HFFc6 (cell line): ENCODE measurements at places on chromosomes 7 and 10. TPM values are rescaled to one million over a fixed set of nuclear protein-coding genes. Genes with fewer than 3 reads are reported as not detected.

GRCh38 chr7:103988468-103989199 lies 824 bp downstream of the RELN start:
- peaks cover 6% of the 10 kb centered on the region for H3K4me1 ChIP-seq
- H3K27ac ChIP-seq, result no peak overlapping the region
- H3K36me3 ChIP-seq, result no peaks in the 10 kb centered on the region
- no peak for DNase-seq
- H3K27me3 ChIP-seq, result peaks cover 26% of the 10 kb centered on the region
- H3K4me3 ChIP-seq, result no peak overlapping the region

GRCh38 chr10:85105614-85106255 lies 777.3 kb downstream of the CCSER2 start:
- H3K27me3 ChIP-seq, result peaks cover 3% of the 10 kb centered on the region; the same call in 1 of the 2 replicates
- no peak overlapping the region for H3K27ac ChIP-seq

DNA sequence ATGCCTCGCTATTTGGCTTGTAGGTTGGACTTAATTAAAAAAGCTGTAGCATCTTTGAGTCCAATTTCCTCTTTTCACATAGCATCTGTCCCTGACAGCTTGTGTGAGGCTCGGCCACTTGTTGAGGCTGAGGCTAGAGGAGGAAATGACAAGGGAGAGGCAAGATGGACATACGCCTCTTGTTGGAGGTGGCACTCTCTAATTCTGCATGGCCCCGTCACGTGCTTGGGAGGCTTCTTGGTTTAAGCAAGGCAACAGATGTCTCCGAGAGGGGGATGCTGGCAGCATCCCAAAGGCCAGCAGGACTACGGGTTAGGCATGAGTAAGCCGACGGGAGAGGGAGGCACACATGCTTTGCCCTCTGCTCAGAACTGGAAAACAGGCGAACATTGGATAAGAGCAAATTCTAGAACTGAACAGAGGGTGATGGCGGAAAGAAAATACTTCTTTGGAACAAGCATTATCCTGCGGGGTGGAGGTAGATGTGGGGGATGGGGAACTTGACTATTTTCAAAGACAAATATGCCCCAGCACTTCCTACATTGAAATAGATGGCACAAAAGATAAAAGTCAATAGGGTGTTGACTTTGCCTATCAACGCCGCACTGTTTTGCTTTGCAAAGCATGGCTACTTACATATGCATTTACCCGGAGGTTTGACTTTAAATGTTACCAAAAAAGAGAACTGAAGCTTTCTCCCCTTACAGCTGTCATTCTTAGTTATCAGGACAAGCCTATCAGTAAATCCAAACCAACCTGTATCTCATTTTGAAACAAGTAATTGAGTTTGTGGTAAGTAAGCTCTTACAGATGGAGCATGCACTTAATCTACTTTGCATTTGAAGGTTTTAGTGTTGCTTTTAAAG lies 94.8 kb downstream of the CHN2 start:
- no peak overlapping the region for H3K27ac ChIP-seq
- DNase-seq, result no peak
- peaks cover 18% of the 10 kb centered on the region; the same call in 1 of the 2 replicates for H3K4me1 ChIP-seq
- no peak overlapping the region for H3K4me3 ChIP-seq
- H3K36me3 ChIP-seq, result no peaks in the 10 kb centered on the region
- peaks cover 11% of the 10 kb centered on the region; the same call in 1 of the 2 replicates for H3K27me3 ChIP-seq

DNA sequence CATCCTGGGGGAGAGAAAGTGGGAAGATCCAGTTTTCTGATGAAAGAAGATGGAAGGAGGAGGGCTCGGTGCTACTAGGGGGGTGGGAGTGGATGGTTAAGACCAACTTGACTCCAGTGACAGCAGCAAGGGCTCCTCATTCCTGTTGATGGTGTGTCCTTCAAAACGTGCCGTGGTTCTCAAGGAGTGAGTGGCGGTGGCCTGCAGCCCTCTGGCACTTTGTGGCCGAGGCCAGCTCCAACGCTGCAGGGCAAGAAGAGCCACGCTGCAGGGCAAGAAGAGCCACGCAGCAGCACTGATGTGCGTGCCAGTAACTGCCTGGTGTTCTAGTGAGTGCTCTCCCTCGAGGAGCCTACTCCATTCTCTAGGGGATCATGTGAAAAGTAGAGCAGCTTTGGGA lies 72.1 kb downstream of the GRK5 start:
- H3K27ac ChIP-seq, result no peak overlapping the region
- H3K36me3 ChIP-seq, result no peaks in the 10 kb centered on the region; the same call in 1 of the 2 replicates
- DNase-seq, result no peak
- H3K27me3 ChIP-seq, result peaks cover 3% of the 10 kb centered on the region; the same call in 1 of the 2 replicates

DNA sequence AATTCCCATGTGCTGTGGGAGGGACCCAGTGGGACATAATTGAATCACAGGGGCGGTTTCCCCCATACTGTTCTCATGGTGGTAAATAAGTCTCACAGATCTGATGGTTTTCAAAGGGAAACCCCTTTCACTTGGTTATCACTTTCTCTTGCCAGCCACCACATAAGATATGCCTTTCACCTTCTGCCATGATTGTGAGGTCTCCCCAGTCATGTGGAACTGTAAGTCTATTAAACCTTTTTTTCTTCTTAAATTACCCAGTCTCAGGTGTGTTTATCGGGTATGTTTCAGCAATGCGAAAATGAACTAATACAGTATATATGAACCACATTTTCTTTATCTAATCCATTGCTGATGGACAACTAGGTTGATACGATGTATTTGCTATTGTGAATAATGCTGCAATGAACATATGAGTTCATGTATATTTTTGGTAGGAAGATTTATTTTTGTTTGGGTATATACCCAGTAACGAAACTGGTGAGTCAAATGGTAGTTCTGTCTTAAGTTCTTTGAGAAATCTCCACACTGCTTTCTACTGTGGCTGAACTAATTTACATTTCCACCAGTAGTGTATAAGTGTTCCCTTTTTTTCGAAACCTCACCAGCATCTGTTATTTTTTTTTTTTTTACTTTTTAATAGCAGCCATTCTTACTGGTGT lies 70.0 kb upstream of the HGF start:
- H3K36me3 ChIP-seq, result no peaks in the 10 kb centered on the region
- no peaks in the 10 kb centered on the region for H3K4me1 ChIP-seq
- H3K4me3 ChIP-seq, result no peak overlapping the region
- DNase-seq, result no peak
- H3K27me3 ChIP-seq, result no peaks in the 10 kb centered on the region

GRCh38 chr7:111518264-111518663 lies 44.0 kb downstream of the IMMP2L start:
- peaks cover 18% of the 10 kb centered on the region for H3K36me3 ChIP-seq
- no peaks in the 10 kb centered on the region for H3K27me3 ChIP-seq
- peaks cover 10% of the 10 kb centered on the region for H3K4me1 ChIP-seq
- no peak for DNase-seq

PLXNA4 gene
- total RNA-seq, result 0.14 TPM in 1 of 3 replicates, not detected in the others

ANKRD61 gene
- 0.17 to 0.18 TPM in 2 of 3 replicates, not detected in the other for total RNA-seq

TSPAN14 gene
- total RNA-seq, result 64.2 to 82.1 TPM (median 80.3 TPM) in 3 replicates
